Stimulated activated CD4-positive, alpha-beta T cell treated with anti-CD3 and anti-CD28 coated beads, Interleukin-2, amount 100 ng/mL, for 4 hours (primary cell): ENCODE measurements at places on chromosomes 11 and 22.
A peak's percentile ranks its signal among the peaks of the same experiment; 100 is the strongest.

DNA sequence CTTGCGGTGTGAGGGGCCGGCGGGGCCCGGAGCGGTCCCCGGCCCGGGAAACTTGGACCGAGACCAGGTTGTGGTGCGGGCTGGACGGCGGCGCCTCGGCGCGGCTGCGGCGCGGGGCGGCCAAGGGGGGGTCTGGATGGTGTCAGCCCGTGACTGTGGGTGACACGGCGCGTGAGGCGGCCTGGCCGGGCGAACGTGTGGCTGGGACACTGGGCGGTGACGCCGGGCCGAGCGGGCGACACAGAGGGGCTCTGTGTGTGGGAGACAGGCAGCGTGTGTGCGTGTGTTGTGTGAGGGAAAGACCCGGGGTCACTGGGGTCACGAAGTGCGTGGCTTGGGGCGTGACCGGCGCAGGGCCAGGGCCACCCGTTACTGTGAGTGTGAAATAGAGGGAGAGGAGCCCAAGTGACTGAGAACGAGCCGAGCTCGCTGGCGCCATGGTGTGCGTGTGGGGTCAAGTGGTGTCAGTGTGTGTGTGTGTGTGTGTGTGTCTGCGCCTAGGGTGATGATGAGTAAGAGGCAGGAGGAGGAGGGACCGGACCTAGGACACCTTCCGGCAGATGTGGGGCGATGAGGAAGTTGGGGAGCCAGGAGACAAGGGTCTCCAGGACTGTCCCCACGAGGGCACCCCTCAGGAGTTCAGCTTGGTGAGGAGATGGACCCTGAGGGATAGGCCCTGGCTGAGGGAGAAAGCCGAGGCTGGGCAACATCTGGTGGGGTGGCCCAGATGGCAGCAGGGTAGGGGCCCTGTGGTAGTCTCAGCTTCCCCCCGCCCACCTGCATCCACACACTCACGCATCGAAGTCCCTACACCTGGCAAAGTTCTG, 817 bp downstream of the RELT start:
- peak; percentile 35 for DNase-seq

- DNase-seq, result no peak
These were observed 82.9 kb downstream of the PIWIL4 start for GRCh38 chr11:94649964-94650623.

DNA sequence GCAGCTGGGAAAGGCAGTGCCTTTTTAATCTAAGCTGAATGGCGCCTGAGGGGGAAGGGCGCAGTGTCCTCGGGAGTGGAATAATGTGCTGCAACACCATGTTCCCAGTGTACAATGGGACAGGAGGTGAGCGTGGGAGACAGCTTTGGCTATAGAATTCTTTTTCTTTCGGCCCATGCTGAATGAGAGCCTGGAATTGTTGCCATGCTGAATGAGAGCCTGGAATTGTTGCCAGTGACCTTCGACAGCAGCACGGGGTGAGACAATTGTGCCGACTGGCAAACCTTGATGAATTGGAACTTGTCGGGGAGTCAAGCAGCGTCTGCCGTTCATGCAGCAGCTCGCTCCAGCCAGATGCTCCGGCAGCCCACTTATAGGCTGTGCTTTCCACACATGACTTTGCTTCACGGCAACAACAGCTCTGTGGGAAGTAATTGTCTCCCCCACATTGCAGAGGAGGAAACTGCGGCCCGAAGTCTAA, 141.4 kb upstream of the E2F8 start:
- no peak for DNase-seq

GRCh38 chr11:126891556-126892217, 108.9 kb downstream of the KIRREL3 start:
- no peak for DNase-seq

DNA sequence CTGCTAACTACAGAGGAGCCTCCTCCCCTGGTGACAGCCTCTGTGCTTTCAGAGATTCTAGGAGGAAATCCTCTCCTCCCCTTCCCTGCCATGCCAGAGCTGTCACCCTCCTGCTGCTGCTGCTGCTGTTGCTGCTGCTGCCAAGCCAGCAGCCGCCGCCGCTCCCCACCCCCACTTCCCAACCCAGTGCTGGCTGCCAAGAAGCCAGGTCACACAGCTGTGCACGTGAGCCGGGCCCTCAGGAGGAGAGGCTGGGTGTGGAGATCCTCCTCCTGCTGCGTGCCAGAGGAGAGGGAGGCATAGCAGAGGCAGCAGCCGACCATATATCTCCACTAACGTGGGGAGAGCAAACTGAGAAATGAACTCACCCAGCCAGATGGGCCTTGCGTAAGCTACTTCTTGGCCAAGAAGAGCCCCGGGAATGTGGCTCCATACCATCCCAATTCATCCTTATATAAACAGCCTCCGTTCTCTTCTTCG, 12.4 kb downstream of the CRY2 start:
- DNase-seq, result no peak

- no peak for DNase-seq
These were observed 78.0 kb downstream of the PISD start for GRCh38 chr22:31583861-31584485.

GRCh38 chr22:31441652-31442051, 42.2 kb downstream of the DRG1 start:
- DNase-seq, result no peak
